ENCODE measurements at places on chromosomes 7 and 10.
A peak's percentile ranks its signal among the peaks of the same experiment; 100 is the strongest.

- no peak for DNase-seq
Observed at GRCh38 chr10:20446561-20447193, 450.4 kb downstream of the NEBL start.

DNA sequence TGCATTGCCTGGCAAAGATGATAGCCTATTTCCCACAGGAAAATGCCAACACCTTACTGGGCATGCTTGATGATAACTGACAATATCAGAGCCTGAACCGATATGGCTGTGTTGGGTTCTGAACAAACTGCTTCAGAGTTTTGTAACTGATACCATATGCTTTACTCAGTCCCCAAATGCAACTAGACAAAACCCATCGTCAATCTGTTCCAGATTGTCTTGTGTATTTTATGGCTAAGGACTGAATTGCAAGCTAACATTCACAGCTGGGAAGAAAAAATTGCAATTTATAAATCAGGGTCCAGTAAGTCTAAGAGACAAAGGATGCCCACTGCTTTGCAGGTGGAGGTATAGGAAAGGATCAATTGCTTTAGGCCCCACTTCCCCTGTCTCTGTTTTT, 116.8 kb upstream of the WNT16 start:
- no peak for DNase-seq

GRCh38 chr7:139691253-139691781, 86.5 kb downstream of the HIPK2 start:
- DNase-seq: no peak

- no peak for DNase-seq
Observed at GRCh38 chr7:135200821-135201331, 10.4 kb downstream of the WDR91 start.

GRCh38 chr7:155843426-155844018, 31.3 kb upstream of the SHH start:
- no peak for DNase-seq

DNA sequence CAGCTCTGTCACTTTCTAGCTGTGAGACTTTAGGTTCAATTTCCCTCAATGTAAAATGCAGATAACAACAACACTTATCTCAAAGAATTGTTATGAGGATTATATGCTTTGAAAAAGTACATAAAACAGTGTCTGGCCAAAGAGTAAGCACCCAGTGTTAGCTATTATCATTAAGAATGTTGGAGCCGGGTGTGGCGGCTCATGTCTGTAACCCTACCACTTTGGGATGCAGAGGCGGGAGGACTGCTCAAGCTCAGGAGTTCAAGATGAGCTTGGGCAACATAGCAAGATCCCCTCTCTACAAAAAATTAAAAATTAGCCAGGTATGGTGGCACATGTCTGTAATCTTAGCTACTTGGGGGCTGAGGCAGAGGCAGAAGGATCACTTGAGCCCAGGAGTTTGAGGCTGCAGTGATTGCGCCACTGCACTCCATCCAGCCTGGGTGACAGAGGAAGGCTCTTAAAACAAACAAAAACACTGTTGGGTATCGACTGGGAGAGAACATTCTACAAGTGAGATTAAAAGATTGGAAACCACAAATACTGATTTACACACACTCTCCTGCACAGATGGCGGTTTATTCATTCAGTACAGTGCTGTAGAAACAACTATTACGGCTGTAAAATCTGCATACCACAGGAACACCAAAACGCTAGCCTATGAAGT, 107.3 kb downstream of the PROSER2 start:
- DNase-seq: no peak

DNA sequence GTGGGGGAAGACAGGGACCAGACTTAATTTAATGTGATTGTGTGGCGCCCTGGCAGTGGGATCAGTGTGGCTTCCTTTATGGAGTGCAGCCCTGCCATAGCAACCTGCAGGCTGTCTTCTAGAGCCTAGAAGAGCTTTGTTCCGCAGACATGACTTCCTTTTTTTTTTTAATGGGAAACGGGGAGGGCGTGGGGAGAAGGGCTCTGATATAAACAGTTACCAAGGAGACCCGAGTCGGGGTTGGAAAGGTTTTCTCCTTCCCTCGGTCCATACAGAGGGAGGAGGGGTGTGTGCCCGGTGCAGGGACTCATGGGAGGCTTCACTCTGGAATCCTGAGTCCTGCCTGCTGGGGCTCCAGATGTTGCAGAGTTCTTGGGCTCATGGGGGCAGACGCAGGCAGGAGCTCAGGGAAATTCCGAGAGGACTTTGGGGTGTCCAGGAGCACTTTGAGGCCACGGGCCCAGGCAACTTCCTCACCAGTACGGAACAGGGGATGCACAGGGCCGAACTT, 26.9 kb downstream of the TMEM120A start:
- no peak for DNase-seq

DNA sequence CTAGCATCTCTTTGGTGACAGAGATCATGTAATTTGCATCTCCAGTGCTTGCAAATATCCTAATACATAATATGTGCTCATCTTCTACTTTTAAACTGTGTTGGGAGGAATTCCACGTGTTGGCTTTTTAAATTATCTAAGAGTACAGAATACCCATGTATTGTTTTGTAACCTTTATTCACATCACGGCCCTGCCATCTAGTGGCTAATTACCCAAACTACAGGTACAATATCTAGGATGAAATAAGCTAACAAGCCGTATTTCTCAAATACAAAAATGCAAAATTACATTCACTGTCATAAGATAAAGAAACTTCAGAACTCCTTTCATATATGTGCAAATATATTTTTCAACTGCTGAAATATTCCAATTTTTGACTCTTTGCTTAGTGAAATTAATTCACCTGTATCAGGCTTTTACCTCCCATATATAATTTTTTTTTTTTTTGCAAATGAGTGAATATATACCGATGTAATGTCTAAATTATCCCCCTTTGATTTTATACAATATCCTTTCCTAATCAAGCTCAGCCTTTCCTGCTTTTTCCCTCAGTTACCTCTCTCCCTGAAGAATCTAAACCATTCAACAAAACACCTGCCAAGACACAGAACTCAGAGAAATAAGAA, 30.3 kb upstream of the LSM8 start:
- peak; percentile 28 for DNase-seq

DNA sequence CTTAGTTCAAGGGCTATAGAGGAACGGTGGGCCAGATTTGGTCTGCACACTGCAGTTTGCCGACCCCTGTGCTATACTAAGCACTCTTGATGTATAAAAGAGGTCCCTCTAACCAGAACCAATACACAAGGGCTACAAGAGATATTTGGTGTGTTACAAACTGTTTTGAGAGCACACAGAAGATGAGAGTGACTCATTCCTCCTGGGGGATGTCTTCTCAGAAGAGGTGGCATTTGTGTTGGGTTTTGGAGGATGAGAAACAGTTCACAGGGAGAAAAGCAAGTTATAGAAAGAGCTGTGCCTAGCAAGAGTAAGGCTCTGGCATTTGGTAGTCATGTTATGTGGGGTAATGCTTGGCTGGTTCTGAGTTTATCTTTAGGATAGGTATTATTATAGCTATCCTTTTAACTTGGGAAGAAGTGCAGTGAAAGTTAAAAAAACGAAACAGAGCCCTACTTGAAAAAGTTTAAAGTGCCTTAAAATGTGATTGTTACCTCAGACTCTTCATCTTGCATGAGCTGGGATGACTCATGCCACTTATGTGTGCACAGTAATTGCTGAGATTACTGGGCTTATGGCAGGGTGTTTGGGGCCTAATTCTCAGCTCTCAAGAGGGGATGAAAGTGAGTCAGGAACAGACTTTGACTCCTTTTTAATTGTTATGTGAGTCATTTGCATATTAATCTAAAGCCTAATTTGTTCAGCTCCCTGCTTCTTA, 160.4 kb downstream of the KIF20B start:
- peak; percentile 11 for DNase-seq

- no peak for DNase-seq
Observed at GRCh38 chr7:9148687-9149086, 715.3 kb downstream of the NXPH1 start.

- DNase-seq: peak; percentile 67
Observed at GRCh38 chr10:87818505-87819288, 671 bp upstream of the ATAD1 start.
